Breast epithelium (tissue), 4 donors: ENCODE measurements at places on chromosomes 3 and 15.

- DNase-seq: no peak
- H3K36me3 ChIP-seq: no peaks in the 10 kb centered on the region
- H3K4me3 ChIP-seq: no peak overlapping the region
- H3K4me1 ChIP-seq: no peaks in the 10 kb centered on the region
Observed at GRCh38 chr3:150079029-150079739, 108.5 kb upstream of the PFN2 start.

- no peaks in the 10 kb centered on the region for H3K27me3 ChIP-seq
- DNase-seq: no peak
- H3K27ac ChIP-seq: no peak overlapping the region
- no peak overlapping the region for H3K4me3 ChIP-seq
Observed at GRCh38 chr15:78822514-78822913, 11.2 kb upstream of the ADAMTS7 start.

- DNase-seq: no peak
- no peaks in the 10 kb centered on the region for H3K36me3 ChIP-seq
- H3K27me3 ChIP-seq: no peaks in the 10 kb centered on the region
- no peaks in the 10 kb centered on the region for H3K4me1 ChIP-seq
Observed at GRCh38 chr3:172687501-172687900, 23.4 kb downstream of the NCEH1 start.

GRCh38 chr15:89307791-89308190, 26.8 kb downstream of the POLG start:
- H3K27ac ChIP-seq: no peak overlapping the region
- H3K4me3 ChIP-seq: no peak overlapping the region
- H3K4me1 ChIP-seq: no peaks in the 10 kb centered on the region
